Skeletal muscle cell (primary cell): ENCODE measurements at places on chromosomes 6 and 20.

- no peak for DNase-seq
These were observed 9.0 kb upstream of the RIPPLY2 start for GRCh38 chr6:83844170-83844569.

- no peak for DNase-seq
These were observed 4.6 kb upstream of the DDX27 start for GRCh38 chr20:49214571-49214970.

DNA sequence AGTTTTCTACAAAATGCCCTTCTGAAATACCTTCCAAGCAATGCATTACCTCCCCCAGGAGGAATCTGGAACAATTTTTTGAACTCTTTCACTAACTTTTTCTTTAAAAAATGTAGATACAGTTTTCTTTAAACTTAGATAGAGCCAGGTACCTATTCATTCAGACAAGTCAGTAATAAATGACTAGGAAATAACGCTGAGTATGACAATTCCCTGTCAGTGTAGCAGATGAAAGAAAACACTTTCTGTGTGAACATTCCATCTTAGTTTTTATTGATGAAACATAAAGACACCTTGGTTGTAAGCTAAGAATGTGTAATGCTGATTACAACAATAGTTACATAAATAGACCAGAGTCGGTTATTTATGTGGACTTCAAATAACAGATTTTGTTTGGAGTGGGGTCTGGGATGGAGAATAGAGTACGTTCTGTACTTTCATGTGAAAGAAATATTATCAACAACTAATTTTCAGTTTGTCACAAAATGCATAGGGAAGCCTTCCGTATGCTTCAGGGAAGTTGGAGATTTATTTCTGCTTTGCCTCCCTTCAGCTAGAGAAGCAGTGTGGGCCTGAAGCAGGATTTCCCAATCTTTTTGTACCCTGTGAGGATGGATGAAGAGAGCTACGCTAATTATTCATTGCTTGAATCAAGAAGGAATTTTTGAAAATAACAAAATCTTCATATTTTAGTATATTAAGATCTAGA is 19.2 kb upstream of the QKI start:
- DNase-seq, result no peak

DNA sequence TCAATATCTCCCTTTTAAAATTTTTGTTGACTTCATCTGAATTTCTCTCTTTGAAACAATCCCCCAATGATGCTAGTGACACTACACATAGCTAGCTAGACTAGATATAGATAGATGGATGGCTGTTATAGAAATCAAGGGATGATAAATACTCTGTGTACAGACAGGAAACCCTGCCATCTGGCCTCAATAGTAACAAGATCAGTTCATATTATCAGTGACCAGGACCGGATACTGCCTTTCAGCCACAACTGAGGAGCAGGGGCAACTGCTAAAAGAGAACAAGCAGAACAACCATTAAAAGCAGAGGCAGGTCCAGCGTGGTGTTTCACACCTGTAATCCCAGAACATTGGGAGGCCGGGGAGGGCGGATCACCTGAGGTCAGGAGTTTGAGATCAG is 118.3 kb upstream of the FAM184A start:
- no peak for DNase-seq

- DNase-seq, result no peak
These were observed at the start of gene RBBP8NL for GRCh38 chr20:62427172-62428001. Gene RBBP8NL (minus strand): TSS chr20:62427539. CDS start chr20:62419647, 7,892 bp downstream.

- DNase-seq, result no peak
These were observed 38.1 kb downstream of the BICRAL start for GRCh38 chr6:42819803-42820511.

DNA sequence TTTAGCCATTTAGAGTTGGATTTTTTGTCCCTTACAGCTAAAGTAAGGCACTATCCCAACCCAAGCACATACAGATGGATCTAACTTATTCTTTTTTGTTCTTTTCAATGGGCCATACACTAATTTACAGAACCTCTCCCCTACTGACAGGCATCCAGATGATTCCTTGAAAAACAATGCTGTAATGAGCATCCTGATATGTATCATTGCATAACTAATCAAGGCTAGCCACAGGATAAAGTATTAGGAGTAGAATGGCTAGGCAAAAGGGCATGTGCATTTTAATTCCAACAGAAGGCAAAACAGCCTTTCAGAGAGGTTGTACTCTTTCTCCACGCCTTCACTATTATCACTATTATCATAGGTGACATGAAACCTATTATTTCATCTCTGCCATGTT is 54.1 kb downstream of the ELOVL5 start:
- no peak for DNase-seq

DNA sequence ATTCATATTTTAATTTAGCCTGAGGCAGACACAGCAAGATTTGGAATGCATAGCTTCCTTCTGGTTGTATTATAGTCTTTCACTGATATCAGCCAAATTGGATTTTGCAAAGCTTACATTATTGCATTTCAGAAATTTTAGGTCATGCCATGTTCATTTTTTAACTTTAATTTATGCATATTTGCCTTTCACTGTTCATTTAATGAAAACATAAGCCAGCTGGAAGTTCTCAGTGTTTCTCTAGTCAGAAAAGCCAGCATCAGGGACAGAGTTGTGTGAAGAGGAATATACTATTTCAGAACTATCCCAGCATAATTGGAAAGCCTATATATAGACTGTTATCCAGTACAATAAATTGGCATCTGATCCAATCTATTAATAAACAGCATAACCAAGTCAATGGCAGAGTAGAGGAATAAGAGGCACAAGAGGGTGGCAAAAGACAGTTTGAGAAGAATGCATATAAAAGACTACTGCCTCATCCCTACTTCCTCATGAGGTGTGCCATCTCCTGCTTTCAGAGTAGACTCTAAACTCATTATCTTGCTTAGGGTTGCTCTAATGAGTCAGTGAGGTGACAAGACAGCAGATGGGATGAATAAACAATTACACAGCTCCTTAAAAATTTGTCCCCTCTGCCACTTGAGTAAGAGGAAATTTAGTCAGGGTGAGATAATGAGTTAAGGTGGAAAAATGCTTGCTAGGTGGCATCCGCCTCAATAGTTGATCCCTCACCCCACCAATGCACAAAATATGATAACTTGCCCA is 159.8 kb upstream of the HCRTR2 start:
- no peak for DNase-seq

- no peak for DNase-seq
These were observed 192.2 kb downstream of the GMPR start for GRCh38 chr6:16430391-16431089.

- DNase-seq, result no peak
These were observed 13.0 kb downstream of the SLC2A4RG start for GRCh38 chr20:63752411-63753101.

DNA sequence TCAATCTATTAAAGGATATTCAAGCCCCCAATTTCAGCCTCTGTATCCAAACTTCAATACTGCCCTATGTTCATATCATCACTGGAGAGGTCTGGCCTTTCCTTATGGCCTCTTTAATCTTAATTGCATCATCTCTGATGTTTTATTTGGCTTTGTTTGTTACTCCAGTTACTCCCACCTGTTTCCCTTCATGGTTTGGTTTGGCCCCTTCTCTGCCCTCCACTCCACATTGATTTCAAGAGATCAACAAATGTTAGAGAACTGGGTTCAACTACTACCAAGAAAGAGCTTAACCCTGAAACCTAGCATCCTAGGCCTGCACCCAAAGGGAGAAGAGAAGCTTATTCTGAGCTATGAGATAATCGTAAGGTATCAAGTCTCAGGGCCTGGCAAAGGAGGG is 221.6 kb downstream of the LAMA2 start:
- DNase-seq, result peak; percentile 38

- no peak for DNase-seq
These were observed 669 bp downstream of the PCNA start for GRCh38 chr20:5119143-5119434.

DNA sequence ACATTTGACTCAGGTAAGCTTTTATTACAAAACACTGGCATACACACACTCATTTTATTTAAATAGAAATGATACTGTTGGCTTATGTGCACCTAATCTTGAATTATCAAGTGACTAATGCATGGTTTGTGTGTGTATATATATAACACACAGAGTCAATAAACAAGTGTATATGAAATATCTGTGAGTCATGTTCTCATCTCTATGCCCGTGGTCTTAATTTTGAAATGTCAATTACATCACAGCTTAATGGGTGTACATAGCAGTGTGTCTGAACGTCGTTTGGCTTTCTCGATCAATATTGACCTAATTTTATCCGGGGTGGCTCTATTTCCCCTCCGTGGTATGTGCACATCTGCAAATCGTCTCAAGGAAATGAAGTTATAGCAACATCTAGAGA is 104.0 kb upstream of the ZFP64 start:
- no peak for DNase-seq

DNA sequence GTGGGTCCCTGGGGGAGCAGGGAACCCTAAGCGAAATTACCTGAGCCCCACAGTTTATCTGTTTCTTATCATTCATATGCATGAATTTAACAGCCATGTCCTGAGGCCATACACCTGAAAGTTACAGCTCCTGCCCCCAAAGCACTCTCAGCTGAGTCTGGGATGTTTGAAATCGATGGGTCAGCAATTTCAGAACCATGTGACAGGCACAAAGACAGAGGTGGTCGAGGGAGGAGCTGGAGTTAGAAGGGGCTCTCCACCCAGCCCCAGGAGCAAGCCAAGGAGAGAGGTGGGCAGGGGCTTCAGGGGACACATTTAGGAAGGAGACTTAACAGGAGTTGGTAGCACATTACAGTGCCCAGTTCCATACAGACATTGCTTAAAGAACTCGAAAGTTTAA is 14.9 kb downstream of the TTBK1 start:
- no peak for DNase-seq

DNA sequence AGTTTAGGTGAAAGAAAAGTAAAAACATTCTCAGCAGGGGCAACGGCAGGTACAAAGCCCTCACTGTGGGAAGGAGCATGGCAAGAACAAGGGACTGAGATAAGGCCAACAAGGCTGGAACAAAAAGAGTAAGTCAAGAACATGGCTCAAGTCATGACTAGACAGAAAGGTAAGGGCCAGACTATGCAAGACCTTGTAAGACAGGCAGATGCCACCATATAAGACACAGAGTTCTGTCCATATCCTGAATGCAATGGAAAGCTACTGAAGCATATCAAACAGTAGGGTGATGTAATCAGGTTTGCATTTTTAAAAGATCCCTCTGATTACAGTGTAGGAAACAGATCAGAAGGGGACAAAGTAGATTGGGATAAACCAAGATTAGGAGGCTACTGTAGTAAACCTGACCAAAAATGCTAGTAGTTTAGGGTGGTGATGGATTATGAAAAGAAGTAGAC is 5.5 kb downstream of the REV3L start:
- DNase-seq, result no peak

GRCh38 chr6:7138921-7139358 is 31.2 kb downstream of the RREB1 start:
- no peak for DNase-seq

GRCh38 chr6:154624038-154624599 is 109.1 kb upstream of the SCAF8 start:
- DNase-seq, result no peak

GRCh38 chr6:29112135-29112534 is 4.3 kb downstream of the OR2J3 start:
- DNase-seq, result no peak

GRCh38 chr20:25063981-25064380 is 6.0 kb upstream of the ACSS1 start:
- DNase-seq, result no peak

GRCh38 chr20:54980103-54980960 is 504.9 kb downstream of the DOK5 start:
- DNase-seq, result no peak

GRCh38 chr6:154479771-154480639 is 30.5 kb downstream of the CNKSR3 start:
- no peak for DNase-seq

- no peak for DNase-seq
These were observed 11.0 kb upstream of the ADAM33 start for GRCh38 chr20:3692706-3693294.

- peak; percentile 25 for DNase-seq
These were observed 485.4 kb upstream of the MANEA start for GRCh38 chr6:95091823-95092436.

GRCh38 chr20:45817376-45818194 is 5.1 kb downstream of the UBE2C start:
- DNase-seq, result no peak

- no peak for DNase-seq
These were observed 102.8 kb downstream of the SYCP2 start for GRCh38 chr20:59830665-59831023.

DNA sequence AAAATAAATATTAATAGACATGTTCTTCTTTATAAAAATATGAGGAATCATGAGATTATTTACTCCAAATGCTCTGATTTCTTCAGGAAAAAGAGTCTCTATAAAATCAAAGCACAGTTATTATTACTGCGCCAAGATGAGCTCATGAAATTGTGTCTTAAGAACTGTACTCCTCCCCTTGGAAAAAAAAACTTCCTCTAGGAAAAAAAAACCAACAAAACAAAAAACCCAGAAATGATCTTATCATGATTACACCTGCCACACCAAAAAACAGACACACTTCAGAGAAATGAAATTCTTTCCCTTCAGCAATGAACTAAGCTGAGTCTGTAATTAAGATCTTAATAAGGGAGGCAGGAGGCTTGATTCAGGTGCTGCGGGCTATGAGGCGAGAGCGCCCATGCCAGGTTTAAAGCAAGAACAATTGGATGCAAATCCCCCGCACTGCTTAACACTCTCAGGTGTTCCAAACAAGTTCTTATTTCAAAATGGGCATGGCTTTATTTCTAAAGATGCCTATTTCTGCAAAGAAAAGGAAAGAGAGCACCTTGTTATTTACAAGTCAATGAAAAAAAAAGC is 9.1 kb downstream of the NEDD9 start:
- no peak for DNase-seq

GRCh38 chr20:20037960-20038359 is 14.3 kb downstream of the CRNKL1 start:
- DNase-seq, result no peak

- no peak for DNase-seq
These were observed 436.2 kb downstream of the CBLN4 start for GRCh38 chr20:55569084-55569483.

DNA sequence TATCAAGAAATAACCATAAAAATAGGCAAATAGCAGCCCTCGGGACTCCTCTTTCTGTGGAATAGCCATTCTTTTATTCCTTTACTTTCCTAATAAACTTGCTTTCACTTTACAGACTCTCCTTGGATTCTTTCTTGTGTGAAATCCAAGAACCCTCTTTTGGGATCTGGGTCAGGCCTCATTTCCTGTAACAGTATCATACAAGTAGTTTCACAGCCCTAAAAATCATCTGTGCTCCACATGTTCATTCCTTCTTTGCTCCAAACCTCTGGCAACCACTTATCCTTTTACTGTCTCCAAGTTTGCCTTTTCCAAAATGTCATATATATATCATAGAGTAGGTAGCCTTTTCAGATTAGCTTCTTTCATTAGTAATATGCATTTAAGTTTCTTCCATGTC is 13.5 kb upstream of the NT5E start:
- peak; percentile 66 for DNase-seq

DNA sequence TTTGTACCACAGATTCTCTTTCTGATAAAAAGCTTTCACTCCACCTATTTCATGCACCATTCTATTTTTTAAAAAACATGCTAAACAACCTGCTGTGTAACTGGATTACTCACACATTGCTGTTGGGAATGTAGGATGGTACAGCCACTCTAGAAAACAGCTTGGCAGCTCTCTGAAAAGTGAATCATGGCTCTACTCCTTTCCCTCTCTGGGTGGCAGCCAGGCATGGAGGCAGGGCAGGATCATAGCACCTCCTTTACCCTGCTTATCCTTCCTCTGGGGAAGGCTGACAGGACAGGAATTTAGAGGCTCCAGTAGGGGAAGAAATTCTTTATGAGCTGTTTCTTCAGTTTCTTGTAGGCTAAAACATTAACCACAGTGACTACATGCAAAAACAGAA is 6.7 kb upstream of the VNN2 start:
- DNase-seq, result peak; percentile 77

- no peak for DNase-seq
These were observed 150.4 kb downstream of the ZDHHC14 start for GRCh38 chr6:157531169-157531985.
